ENCODE measurements at places on chromosomes 7 and 10.

- no peak for DNase-seq
These were observed 1.0 kb downstream of the UBTD1 start for GRCh38 chr10:97499561-97500296.

- DNase-seq = no peak
These were observed 80.1 kb upstream of the LRRC17 start for GRCh38 chr7:102832674-102833073.

- no peak for DNase-seq
These were observed 27.3 kb downstream of the UBE2H start for GRCh38 chr7:129925416-129926002.

- DNase-seq = no peak
These were observed 29.0 kb upstream of the MTPN start for GRCh38 chr7:136006208-136006607.

DNA sequence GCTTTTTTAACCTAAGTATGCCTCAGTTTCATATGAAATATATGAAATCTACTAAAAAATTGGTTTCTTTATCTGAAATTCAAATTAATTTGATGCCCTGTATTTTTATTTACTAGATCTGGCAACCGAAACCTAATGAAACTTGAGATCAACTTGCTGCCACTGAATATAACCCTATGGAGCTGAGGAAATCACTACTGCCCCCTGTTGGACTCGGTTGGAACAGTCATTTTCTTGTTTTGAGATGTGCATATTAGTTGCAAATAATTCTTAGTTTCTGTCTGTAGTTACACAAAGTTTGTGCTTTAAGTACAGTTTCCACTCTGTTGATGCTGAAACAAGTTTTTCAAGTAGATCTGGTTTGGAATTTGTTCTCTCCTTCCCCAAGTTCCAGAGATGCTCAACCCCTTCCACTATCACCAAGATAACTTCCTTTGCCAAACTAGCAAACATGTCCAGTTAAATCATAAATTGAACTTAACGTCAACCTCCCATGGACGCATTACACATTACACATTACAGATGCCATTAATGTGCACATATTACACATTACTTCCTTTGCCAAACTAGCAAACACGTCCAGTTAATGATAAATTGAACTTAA lies 22.2 kb upstream of the EXOC4 start:
- DNase-seq = no peak

DNA sequence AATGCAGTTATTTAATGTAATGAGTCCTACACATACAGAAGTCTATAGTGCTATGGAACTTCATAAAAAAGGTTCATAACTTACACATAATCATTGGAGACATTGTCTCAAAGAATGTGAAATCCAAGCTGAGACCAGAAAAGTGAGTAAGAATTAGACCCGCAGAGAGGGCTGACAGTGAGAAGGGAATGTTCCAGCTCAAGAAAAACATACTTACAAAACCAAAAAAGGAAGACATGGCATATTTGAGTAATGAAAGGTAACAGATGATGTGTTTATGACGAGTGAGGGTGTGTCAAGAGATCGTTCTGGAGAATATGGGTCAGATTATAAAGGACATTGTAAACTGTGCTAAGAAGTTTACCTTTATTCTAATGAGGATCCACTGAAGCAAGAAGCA lies 566.5 kb downstream of the ATRNL1 start:
- no peak for DNase-seq
